ENCODE measurements at places on chromosomes 3 and 15.

DNA sequence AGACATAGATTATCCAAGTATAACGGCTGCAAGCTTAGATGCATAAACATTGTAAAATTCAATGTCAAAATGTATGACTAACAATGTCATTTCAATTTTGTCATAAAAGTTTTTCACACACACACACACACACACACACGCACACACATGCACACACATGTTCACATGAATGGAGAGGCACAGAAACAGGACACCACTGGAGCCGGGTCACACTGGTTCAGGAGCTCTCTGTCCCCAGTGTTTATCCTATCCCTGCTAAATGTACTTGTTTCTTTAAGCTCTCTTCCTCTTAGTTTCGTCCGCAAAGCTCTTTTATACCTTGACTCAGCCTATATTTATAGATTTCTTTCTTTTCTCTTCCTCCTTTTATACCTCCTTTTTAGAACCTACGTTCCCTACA, 249.9 kb downstream of the CADPS start:
- DNase-seq = no peak

DNA sequence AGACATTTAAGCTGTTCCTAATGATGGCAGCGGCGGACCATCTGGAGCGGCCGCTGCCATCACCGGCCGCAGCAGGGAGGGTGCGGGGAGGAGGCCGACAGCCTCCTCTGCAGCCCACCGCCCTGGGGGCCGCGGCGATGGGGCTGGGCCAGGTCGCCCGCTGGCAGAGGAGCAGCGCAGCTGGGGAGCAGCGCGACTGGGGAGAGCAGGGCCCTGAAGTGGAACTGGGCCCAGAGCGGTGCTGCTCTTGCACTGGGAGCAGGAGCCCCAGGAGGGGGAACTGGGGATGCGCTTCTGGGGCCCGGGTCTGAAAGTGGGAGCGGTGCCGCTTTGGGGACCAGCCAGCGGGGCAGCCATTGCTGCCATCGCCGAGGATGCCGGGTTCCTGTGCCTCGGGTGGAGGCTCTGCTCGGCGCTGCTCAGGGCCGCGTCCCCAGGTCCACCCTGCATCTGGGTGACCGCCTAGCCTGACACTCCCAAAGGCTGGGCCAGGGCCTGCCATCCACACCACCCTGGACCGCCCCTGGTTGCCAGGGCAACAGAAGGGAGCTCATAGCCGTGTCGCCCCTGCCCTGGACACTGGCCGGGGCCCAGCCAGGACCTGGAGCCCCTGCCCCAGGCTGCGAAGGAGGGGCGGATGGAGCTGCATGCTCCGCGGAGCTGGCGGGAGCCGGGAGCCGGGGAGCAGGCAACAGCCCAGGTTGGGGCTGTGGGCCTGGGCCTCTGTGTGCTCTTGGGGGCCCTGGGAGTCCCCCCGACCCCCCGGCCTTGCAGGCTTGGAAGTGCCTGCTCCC, 15.5 kb upstream of the PLA2G4E start:
- DNase-seq = no peak

GRCh38 chr3:29312960-29313452, 32.1 kb downstream of the RBMS3 start:
- DNase-seq = no peak

- DNase-seq = no peak
Measured at GRCh38 chr3:126982126-126982470, 817 bp upstream of the PLXNA1 start.

- no peak for DNase-seq
Measured at GRCh38 chr3:129530251-129530791, 1.9 kb downstream of the RHO start.

DNA sequence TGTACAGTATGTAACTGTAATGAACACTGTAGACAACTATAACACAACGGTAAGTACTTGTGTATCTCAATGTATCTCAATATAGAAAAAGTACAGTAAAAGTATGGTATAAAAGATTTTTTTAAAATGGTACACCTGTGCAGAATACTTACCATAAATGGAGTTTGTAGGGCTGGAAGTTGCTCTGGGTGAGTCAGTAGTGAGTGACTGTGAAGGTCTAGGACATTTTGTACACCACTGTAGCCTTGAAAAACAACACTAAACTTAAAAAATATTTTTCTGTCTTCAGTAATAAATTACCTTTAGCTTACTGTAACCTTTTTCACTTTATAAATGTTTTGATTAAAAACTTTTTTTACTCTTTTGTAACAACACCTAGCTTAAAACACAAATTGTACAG, 142.9 kb downstream of the ATG7 start:
- no peak for DNase-seq

DNA sequence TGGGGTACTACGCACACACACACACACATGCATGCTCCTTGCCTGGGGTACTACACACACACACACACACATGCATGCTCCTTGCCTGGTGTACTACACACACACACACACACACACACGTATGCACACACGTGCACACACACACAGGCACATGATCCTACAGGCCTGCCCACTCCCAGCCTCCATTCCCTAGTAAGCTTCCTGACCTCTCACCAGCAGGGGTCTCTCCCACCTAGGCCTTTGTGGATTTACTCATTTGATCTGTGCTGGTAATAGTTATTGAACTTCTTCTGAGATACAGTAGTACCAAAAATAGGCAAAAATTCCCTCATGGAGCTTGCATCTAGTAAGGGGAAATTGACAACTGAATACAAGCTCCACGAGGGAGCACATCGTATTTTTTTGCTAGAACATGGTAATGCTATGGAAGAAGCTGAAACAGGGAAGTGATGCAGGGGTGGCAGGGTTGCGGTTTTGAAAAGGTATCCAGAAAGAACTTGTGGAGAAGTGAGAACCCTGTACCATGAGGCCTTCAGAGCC, 19.1 kb downstream of the TTC21A start:
- DNase-seq = no peak
